GM23248 (cell line): ENCODE measurements at places on chromosomes 16 and 17. TPM values are rescaled to one million over a fixed set of nuclear protein-coding genes. Genes with fewer than 3 reads are reported as not detected.

The CDK3 gene
- 0.43 and 1.5 TPM in 2 replicates for total RNA-seq

The OR4D2 gene
- total RNA-seq, result not detected in 2 replicates

The ZNF785 gene
- total RNA-seq, result 9.0 TPM in 2 replicates

The GPRC5C gene
- 0.25 and 2.7 TPM in 2 replicates for total RNA-seq

The TRIM25 gene
- total RNA-seq, result 25.7 and 27.3 TPM in 2 replicates

The MMP2 gene
- 1,212 and 1,299 TPM in 2 replicates for total RNA-seq

The WFDC1 gene
- total RNA-seq, result 0.13 and 0.76 TPM in 2 replicates

The KRTAP1-1 gene
- 1.6 and 4.2 TPM in 2 replicates for total RNA-seq

The CD68 gene
- total RNA-seq, result 51.1 and 55.0 TPM in 2 replicates

The BMERB1 gene
- total RNA-seq, result 62.3 and 94.1 TPM in 2 replicates

The KRTAP1-5 gene
- 49.2 and 64.1 TPM in 2 replicates for total RNA-seq

The TBC1D3B gene
- not detected in 2 replicates for total RNA-seq

The ULK2 gene
- 12.0 and 19.2 TPM in 2 replicates for total RNA-seq

The POLR3K gene
- total RNA-seq, result 2.2 and 5.2 TPM in 2 replicates

DNA sequence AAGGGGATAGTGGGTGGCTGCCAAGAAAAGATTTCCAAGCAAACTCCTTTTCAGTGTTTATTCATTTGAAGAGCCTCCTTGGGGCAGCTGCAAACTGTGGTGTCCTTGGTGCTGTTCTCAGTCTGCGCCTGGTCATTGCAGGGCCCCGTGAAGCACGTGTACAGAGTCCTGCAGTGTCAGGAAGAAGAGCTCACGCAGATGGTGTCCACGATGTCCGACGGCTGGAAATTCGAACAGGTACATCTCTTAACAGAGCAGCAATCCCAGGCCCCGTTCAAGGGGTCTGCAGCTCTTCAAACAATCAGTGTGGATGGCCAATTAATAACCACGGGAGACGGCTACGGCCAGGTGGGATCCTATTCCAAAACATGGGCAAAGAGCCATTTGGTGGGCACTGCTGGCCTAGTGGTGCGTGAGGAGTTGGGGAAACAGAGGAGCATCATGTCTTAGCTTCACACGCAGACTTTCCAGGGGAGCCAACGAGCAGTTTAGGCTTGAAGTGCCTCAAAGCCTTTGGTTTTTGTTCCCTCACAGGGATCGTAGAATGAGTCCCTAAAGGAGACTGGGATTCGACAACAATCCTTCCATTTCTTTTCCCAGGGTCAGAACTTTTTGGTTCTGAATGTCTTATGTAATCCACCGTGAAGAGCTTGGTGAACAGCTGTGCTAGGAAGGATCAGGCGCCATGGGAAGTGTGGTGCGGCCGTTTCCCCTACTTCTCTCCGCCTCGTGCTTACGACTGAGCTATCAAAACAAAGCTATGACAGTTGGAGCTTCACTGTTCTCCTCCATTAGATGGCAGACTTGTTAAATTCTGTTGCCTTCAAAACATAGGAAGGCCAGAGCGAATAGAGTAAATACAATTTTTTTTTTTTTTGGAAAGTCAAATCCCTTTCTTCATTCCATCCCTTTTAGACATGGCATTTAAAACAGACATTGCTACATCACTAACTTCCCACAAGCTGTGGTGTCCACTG lies 12.6 kb downstream of the KCTD2 start:
- DNase-seq, result peak; percentile 85

DNA sequence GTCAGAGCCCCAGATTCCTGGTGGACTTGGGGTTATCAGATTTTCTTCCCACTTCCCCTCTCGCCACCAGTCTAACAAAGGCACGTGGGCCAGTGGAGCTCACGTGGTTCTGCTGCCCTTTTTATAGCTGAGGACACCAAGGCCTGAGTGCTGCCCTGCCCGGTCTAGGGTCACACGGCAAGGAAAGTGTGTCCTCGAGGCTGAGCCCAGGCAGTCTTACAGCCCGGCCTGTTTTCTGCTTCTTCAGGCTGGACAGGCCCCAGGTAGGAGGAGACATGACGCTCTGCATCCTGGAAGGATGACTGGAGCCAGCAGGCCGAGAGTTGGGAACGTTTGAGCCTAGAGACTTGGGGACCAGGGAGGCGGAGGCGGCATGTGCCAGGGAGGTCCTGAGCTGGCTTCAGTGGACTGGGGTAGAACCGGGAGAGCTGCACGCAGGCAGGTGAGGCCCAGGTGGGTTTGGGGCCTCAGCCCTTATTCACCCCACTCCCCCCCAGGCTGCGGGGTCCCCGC lies 3.5 kb downstream of the CTRB1 start:
- DNase-seq, result peak; percentile 60

GRCh38 chr17:56798916-56799315 lies 34.8 kb downstream of the C17orf67 start:
- DNase-seq, result peak; percentile 17

- DNase-seq, result no peak
These were observed 3.7 kb upstream of the HCRT start for GRCh38 chr17:42188749-42189650.

DNA sequence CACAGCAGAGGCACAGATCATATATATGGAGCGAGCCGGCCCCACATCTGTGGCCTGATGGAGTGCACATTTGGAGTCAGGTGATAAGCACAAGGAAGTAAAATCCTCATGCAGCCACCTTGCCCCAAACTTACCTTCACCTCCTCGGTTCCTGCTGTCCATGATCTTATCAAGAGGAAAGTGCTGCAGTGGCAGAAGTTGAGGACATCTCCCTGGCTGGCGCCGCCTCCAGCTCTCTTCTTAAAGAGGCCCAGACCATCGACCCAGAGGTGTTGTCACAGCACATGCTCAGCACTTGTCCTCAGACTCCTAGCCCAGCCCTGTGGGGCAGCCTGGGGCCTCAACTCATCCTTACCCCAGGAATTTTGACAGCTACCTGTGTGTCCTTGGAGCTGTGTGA lies 212.5 kb downstream of the CCDC182 start:
- DNase-seq, result no peak

GRCh38 chr17:67566656-67567055 lies 151.1 kb upstream of the NOL11 start:
- no peak for DNase-seq

DNA sequence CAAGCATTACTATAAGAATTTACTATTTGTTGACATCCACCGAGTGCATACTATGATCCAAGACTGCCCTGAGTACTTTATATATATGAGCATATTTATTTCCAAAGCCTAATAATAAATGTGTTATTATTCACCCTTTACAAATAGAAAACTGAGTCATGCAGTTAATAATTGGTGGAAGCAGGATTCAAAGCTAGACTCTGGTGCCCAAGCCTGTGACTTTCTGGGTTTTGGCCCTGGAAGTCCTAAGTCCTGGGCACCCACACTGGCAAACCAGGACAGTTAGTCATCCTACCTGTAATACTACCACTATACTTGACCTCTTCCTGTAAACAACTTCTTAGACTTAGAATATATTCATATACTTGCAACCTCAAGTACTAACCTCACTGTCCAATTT lies 257.4 kb upstream of the IRX5 start:
- DNase-seq, result no peak

DNA sequence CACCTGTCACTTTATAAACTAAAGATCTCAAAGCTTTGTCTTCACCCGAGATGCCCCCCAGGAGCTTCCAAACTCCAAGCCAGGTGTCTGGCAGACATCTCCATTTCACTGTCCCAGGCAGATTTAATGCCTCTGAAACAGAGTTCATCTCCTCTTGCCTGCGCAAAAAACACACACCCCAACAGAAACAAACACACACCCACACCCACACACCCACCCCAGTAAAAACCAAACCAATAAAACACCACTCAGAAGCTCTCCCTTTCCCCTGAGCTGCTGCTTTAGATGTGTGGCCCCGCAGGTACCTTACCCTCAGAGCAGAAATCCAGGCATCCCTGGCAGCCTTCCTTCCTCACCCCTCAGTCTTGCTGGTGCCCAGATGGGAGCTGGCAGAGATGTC lies 14.4 kb downstream of the SEC14L1 start:
- DNase-seq, result no peak

DNA sequence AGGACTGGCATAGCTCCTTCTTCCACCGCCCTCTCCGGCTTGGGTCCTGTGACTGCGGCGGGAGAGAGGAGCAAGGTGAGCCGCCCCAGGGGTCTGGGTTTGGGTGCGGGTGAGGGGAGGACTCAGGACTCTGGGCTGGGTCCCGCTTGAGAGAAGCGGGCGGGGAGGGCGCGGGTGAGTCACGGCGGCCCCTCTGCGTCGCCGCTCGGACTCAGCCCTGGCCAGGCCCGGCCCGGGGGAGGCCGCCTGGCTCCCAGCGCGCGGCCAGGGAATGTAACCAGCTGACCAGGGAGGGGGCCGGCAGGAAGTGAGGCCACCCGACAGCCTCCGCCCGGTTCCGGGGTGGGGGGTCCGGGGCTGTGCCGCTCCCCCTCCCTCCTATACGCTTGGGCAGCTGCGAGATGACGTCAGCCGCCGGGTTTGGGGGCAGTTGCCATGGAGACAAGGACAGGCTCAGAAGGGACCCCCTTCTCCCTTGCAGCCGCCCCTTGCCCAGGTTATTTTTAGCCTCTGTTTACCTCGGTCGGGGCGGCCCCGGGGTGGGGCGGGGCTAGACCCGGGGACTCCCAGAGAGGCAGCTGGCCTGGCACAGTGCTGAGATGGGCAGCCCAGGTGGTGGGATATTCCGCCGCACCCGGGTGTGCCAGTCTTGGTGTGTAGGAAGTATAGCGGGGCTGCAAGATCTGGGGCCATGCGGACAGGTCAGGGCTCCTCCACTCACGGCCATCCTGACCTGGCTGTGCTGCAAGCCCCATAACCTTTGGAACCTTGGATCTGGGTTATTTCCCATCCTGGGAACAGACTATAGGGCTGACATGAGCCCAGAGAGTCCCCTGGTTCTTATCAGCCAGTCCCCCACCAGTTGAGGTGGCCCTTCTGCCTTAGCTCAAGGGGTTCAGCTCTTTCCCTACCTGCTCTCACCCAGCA lies 1.6 kb downstream of the RIPOR1 start:
- peak; percentile 89 for DNase-seq

GRCh38 chr17:50601823-50602375 lies 32.8 kb upstream of the ABCC3 start:
- no peak for DNase-seq

- DNase-seq, result no peak
These were observed 539.4 kb downstream of the MAF start for GRCh38 chr16:79061181-79061580.

GRCh38 chr17:11122908-11123307 lies 118.1 kb upstream of the SHISA6 start:
- DNase-seq, result no peak

DNA sequence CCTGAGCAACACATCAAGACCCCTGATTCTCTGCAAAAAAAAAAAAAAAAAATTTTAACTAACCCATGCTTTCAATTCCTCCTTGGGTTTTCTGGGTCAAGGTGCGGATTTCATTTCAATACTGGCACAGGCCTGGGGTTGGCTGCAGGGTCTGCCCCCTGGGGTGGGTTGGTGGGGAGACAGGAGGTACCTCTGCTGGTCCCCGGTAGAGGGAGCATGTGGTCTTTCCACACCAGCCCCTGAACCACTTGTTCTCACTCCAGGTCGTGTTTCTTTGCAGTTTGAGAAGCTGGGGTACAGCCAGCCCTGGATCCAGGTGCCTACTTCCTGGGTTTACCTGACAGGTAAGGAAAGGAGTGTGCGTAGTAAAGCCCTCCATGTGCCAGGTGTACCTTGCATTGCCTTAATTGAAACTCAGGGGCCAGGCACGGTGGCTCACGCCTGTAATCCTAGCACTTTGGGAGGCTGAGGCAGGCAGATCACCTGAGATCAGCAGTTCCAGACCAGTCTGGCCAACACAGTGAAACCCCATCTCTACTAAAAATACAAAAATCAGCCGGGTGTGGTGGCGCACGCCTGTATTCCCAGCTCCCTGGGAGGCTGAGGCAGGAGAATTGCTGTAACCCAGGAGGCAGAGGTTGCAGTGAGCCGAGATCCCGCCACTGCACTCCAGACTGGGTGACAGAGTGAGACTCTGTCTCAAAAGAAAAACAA lies 21.8 kb downstream of the SDR42E2 start:
- DNase-seq, result no peak

DNA sequence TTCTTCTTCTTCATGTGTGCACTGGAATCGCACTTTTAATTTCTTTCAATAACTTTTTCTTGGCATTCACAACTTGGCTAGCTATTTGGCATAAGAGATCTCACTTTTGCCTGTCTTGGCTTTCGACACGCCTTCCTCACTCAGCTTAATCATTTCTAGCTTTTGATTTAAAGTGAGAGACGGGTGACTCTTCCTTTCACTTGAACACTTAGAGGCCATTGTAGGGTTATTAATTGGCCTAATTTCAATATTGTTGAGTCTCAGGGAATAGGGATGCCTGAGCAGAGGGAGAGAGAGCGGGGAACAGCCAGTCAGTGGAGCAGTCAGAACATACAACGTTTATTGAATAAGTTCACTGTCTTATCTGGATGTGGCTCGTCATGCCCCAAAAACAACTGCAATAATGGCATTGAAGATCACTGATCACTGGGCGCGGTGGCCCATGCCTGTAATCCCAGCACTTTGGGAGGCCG lies 200.3 kb downstream of the SEC14L1 start:
- no peak for DNase-seq

- no peak for DNase-seq
These were observed 2.9 kb downstream of the PHKB start for GRCh38 chr16:47463771-47464624.

GRCh38 chr16:8931859-8932258 lies 31.8 kb downstream of the USP7 start:
- peak; percentile 66 for DNase-seq

GRCh38 chr17:28755486-28755885 lies 11.7 kb downstream of the TRAF4 start:
- no peak for DNase-seq

GRCh38 chr16:937311-937710 lies 33.5 kb downstream of the LMF1 start:
- no peak for DNase-seq

GRCh38 chr17:67707442-67707841 lies 10.3 kb upstream of the NOL11 start:
- DNase-seq, result no peak

DNA sequence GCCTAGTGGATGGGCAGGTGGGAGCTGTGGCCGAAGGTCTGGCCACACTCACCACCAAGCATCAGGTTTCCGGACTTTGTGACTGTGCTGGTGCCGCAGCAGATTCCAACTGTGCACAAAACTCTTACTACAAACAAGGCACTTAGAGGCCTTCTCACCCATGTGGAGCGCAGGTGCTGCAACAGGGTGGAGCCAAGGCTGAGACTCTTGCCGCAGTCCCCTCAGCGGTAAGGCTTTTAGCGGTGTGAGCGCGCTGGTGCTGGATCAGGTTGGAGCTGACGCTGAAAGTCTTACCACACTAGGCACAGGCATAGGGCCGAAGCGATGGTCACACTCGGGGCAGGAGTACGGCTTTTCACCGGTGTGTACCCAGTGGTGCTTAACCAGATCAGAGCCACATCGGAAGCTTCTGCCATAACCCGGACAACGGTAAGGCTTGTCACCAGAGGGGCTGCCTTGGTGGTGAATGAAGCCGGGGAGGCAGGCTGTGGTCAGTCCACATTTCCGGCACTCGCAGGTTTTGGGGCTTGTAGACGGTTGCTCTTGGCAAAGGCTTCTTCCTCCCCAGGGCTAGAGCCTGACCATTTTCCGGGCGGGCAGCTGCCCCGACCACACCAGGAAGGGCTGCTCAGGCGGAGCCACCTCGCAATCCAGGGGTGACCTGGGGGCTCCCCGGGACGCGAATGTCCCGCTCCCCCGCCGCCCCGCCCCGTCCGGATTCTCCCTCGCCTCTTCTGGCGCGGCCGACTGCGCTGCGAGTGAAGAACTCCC lies 1.0 kb upstream of the ARMC5 start:
- peak; percentile 67 for DNase-seq
